CD4-positive, alpha-beta memory T cell (primary cell): ENCODE measurements at places on chromosomes 1 and 21.

DNA sequence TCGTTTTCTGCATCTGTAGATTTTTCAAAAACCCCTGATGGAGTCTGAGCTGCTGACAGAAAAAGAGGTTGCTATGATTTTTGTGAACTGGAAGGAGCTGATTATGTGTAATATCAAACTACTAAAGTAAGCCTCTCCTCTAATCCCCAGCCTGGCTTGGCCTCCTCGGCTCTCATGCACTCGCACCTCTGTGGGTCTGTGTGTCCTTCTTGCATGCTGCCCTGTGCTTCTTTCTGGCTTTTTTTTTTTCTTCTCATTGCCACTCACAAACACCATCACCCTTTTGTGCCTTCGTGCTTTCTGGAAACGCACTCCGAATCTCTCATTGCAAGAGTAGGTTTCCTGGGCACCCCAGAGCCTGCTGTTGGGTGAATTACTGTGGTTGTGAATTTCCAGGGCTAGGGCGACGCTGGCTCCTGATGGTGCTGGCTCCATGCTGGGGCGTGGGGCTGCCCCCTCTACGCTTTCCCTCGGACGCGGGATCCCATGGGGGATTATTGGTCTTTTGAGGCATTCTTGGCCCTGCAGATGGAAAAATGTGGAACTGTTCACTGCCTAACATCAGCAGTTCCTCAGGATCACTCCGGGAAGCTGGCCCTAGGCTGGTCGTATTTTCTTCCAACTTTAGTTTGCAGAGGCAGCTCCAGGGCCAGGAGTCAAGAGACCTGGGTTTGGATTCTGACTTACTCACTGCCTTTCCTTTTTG, 56.8 kb downstream of the ATP5PO start:
- no peaks in the 10 kb centered on the region for H3K27me3 ChIP-seq
- no peak overlapping the region for H3K4me3 ChIP-seq
- no peaks in the 10 kb centered on the region for H3K4me1 ChIP-seq
- H3K36me3 ChIP-seq = no peaks in the 10 kb centered on the region

- no peak for DNase-seq
- peaks cover 6% of the 10 kb centered on the region for H3K27me3 ChIP-seq
- H3K4me3 ChIP-seq = no peak overlapping the region
- no peak overlapping the region for H3K27ac ChIP-seq
- H3K36me3 ChIP-seq = no peaks in the 10 kb centered on the region
Measured at GRCh38 chr1:18817795-18818435, 41.5 kb downstream of the TAS1R2 start.

- H3K27ac ChIP-seq = no peak overlapping the region
- H3K4me1 ChIP-seq = no peaks in the 10 kb centered on the region
- DNase-seq = no peak
Measured at GRCh38 chr1:14881775-14882672, 271.5 kb upstream of the TMEM51 start.

GRCh38 chr1:43506233-43506632, 24.4 kb upstream of the PTPRF start:
- H3K27me3 ChIP-seq = no peaks in the 10 kb centered on the region
- no peak overlapping the region for H3K27ac ChIP-seq
- H3K4me1 ChIP-seq = no peaks in the 10 kb centered on the region
- DNase-seq = no peak
- H3K36me3 ChIP-seq = no peaks in the 10 kb centered on the region
- no peak overlapping the region for H3K4me3 ChIP-seq

DNA sequence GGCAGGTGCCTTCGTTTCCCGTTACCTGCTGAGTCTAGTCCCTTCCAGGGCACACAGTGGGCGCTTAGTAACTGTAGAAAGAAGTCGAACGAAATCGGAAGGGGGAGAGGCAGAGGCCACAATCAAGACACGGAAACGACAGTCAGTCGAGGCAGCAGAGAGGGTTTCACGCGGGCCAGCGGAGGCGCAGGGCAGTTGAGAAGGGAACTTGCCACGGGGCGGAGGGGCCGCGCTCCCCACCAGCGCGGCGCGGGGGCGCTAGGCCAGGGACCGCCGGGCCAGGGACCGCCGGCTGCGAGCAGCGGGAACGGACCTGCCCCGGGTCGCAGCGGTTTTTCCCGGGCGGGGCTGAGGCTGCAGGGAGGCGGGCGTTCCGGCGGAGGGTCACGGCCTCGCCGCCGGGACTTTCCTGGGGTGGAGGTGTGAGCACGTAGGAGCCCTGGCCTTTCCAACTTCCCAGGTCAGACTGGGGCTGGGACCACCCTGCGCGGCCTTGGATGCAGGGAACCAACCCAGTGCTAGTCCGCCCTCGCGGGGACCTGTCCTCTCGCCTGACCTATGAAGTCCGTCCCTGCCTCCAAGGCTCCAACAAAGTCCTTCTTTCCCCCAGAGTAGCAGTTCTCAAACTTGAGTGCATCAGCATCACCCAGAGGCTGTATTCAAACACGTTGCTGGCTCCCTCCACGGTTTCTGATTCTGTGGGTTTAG, 150.1 kb upstream of the FGGY start:
- peak overlapping the region; percentile 26 for H3K27ac ChIP-seq
- H3K4me3 ChIP-seq = peak overlapping the region; percentile 38
- H3K4me1 ChIP-seq = peaks cover 14% of the 10 kb centered on the region
- DNase-seq = peak; percentile 23

GRCh38 chr21:45584786-45585185, 42.5 kb upstream of the SLC19A1 start:
- no peaks in the 10 kb centered on the region for H3K27me3 ChIP-seq
- no peak overlapping the region for H3K4me3 ChIP-seq
- peaks cover 2% of the 10 kb centered on the region for H3K4me1 ChIP-seq
- no peak for DNase-seq
- H3K36me3 ChIP-seq = no peaks in the 10 kb centered on the region

- H3K36me3 ChIP-seq = peaks cover 8% of the 10 kb centered on the region
- DNase-seq = no peak
- no peak overlapping the region for H3K4me3 ChIP-seq
- peak overlapping the region; percentile 94 for H3K27ac ChIP-seq
- H3K4me1 ChIP-seq = peaks cover 89% of the 10 kb centered on the region
Measured at GRCh38 chr21:17796503-17796902, 22.7 kb downstream of the C21orf91 start.

GRCh38 chr1:28441674-28442073, 64.2 kb upstream of the RCC1 start:
- H3K36me3 ChIP-seq = no peaks in the 10 kb centered on the region
- no peak for DNase-seq
- H3K27ac ChIP-seq = no peak overlapping the region
- no peak overlapping the region for H3K4me3 ChIP-seq
- H3K27me3 ChIP-seq = no peaks in the 10 kb centered on the region
- peaks cover 10% of the 10 kb centered on the region for H3K4me1 ChIP-seq

- no peaks in the 10 kb centered on the region for H3K36me3 ChIP-seq
- H3K4me3 ChIP-seq = no peak overlapping the region
- no peaks in the 10 kb centered on the region for H3K27me3 ChIP-seq
- DNase-seq = no peak
- no peaks in the 10 kb centered on the region for H3K4me1 ChIP-seq
- no peak overlapping the region for H3K27ac ChIP-seq
Measured at GRCh38 chr21:31064803-31065202, 26.5 kb upstream of the KRTAP19-8 start.

DNA sequence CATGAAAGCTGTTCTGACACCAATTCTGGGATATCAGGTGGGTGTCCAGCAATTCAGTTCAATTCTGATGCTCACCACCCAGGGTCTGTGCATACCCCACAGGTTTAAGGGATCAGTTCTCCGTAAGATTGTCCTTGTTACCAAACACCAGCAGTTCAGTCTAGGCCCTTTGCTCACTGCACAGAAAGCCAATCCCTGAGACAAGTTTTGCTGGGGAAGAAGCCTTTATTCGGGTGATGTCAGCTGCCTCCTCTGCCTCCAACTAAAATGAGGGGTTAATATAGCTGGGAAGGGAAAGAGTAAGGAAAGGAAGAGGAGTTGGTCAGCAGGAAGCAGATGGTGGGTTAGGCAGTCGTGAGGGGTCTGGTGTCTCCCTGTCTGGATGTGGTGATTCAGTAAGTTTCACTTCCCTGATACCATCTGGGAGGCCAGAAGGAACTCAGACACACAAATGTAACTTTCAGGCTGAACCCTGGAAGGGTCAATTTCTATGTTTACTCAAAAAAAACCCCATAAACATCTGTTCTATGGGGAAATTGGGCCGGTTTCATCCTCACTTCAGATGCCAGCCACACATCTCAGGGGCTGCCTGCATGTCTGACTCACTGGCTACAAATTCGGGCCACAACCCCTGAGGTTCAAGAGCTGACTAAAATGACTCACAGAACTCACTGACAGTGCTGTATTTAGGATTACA, 83.3 kb upstream of the PGBD5 start:
- H3K27me3 ChIP-seq = no peaks in the 10 kb centered on the region
- H3K4me1 ChIP-seq = no peaks in the 10 kb centered on the region
- H3K36me3 ChIP-seq = no peaks in the 10 kb centered on the region
- H3K27ac ChIP-seq = no peak overlapping the region

- no peak overlapping the region for H3K4me3 ChIP-seq
- no peaks in the 10 kb centered on the region for H3K36me3 ChIP-seq
- no peak for DNase-seq
- no peak overlapping the region for H3K27ac ChIP-seq
Measured at GRCh38 chr1:87980494-87980893, 651.8 kb downstream of the LMO4 start.

- H3K36me3 ChIP-seq = no peaks in the 10 kb centered on the region
- no peaks in the 10 kb centered on the region for H3K4me1 ChIP-seq
- no peak for DNase-seq
- H3K27ac ChIP-seq = no peak overlapping the region
Measured at GRCh38 chr1:42424201-42424600, 31.6 kb downstream of the ZMYND12 start.

- H3K4me3 ChIP-seq = peak within 1 kb of the TSS; percentile 72
- H3K27me3 ChIP-seq = no peaks in the 10 kb centered on the region
- H3K4me1 ChIP-seq = peaks cover 51% of the 10 kb centered on the region
Measured at GRCh38 chr1:203795441-203796235, at the start of the genes ZBED6 and ZC3H11A. TSS of gene ZBED6 (plus strand) at chr1:203795623. CDS start at chr1:203797523, 1,900 bp downstream. TSS of gene ZC3H11A (plus strand) at chr1:203795623. CDS start at chr1:203817071, 21,448 bp downstream.

DNA sequence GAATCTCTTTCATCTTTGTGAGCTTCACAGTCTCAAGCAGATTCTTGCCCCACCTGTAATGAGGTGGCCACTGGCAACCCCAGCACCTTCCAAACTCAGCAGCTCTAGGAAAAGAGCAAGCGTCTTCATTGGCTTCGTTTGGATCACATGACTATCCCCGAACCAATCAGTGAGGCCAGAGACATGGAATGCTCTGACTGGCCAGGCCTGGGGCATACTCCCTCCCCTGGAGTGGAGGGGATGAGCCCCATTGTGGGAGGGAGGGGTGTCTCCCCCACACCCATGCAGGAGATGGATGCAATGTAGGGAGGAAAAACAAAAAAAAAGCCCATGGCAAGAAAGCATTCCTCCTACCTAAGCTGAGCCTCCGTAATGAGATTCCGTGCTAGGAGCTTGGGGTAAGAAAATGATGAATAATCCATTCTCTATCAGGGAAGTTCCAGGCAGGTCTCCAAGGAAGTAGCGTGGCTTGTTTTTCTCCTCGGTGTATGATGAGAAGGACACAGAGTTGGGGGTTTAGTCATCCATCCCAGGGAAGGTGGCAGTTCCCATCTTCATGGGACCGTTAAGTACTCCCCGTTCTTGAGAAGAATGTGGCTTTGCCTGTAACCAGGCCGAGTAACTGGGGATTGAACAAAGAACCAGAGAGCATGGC, 32.7 kb downstream of the FHAD1 start:
- no peak for DNase-seq
- H3K4me3 ChIP-seq = no peak overlapping the region
- H3K36me3 ChIP-seq = no peaks in the 10 kb centered on the region
- no peaks in the 10 kb centered on the region for H3K4me1 ChIP-seq
- H3K27me3 ChIP-seq = peaks cover 5% of the 10 kb centered on the region
- no peak overlapping the region for H3K27ac ChIP-seq

DNA sequence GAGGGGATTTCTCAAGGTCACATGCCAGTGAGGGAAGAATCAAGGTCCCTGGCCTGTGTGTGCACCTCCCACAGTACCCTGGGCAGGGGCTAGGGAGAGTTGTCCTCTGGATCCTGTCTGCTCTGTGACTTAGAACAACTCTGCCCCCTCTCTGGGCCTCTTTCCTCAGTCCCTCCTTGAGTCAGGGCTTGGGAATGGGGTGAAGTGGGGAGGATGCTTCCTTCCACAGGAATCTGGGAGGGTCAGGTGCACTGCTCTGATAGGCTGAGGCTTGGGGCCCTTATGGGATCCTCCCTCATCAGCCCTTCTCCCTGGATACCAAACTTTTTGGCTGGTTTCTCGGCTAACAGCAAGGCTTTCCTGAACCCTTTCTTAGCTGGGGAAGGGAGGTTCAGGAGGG, 2.5 kb downstream of the TRNP1 start:
- H3K36me3 ChIP-seq = no peaks in the 10 kb centered on the region
- no peak overlapping the region for H3K27ac ChIP-seq
- H3K4me1 ChIP-seq = peaks cover 13% of the 10 kb centered on the region
- peaks cover 14% of the 10 kb centered on the region for H3K27me3 ChIP-seq
- DNase-seq = no peak

- DNase-seq = no peak
- no peaks in the 10 kb centered on the region for H3K36me3 ChIP-seq
- no peak overlapping the region for H3K27ac ChIP-seq
- no peaks in the 10 kb centered on the region for H3K4me1 ChIP-seq
- H3K4me3 ChIP-seq = no peak overlapping the region
Measured at GRCh38 chr21:42806509-42807140, 72.7 kb downstream of the WDR4 start.

GRCh38 chr1:240602189-240602588, 9.8 kb downstream of the GREM2 start:
- H3K4me1 ChIP-seq = no peaks in the 10 kb centered on the region
- H3K27me3 ChIP-seq = no peaks in the 10 kb centered on the region
- H3K27ac ChIP-seq = no peak overlapping the region
- H3K36me3 ChIP-seq = no peaks in the 10 kb centered on the region
- no peak overlapping the region for H3K4me3 ChIP-seq

DNA sequence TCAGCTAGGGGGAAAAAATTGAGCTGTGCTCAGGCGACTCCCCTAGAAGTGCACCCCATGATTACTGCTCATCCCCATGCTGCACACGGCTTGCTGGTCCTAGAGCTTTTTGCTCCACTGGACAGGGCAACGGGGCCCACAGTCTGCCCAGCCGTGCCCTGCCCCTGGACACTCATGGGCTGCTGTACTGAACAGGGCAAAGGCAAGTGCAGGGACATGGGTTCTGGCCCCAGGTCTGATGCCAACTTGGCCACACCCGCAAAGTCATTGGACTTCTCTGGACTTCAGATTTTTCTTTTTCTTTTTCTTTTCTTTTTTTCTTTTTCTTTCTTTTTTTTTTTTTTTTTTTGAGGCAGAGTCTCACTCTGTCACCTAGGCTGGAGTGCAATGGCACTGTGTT, 42.9 kb upstream of the TARBP1 start:
- no peak overlapping the region for H3K4me3 ChIP-seq
- DNase-seq = no peak
- no peaks in the 10 kb centered on the region for H3K27me3 ChIP-seq
- H3K4me1 ChIP-seq = peaks cover 14% of the 10 kb centered on the region
- no peaks in the 10 kb centered on the region for H3K36me3 ChIP-seq
